ENCODE measurements at places on chromosomes 1 and 21.
A peak's percentile ranks its signal among the peaks of the same experiment; 100 is the strongest.

GRCh38 chr1:157144509-157144908, 6.3 kb upstream of the ETV3 start:
- no peak for DNase-seq

DNA sequence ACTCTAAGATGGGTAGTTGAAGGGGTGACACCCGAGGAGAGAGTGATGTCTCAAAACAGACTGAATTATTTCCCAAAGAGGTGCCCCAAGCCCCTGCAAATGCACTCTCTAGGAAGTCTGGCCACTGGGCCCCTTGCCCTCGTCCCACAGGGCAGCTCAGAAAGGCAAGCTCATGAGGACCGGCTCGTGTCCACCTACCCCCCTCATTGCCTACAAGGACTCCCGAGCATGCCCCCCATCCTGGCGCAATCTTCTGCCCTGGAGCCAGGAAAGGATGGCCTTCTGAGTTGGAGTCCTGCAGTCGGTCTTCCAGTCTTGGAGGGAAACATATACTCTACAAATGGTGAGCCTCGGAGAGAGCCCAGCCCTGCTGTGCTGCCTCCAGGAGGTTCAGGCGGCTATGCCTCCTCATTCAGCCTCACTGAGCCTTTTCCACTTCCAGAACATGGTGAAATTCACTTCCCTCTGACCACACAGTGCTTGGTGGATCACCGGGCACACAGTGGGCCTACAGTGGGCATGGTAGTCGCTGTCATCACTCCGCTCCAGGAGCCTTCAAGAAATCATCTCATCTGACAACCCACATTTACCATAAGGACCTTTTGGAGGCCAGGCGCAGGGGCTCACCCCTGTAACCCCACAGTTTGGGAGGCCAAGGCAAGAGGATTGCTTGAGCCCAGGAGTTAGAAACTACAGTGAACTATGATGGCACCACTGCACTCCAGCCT, 5.8 kb upstream of the WNT3A start:
- DNase-seq = no peak

GRCh38 chr21:31078796-31079195, 40.5 kb upstream of the KRTAP19-8 start:
- DNase-seq = no peak

- peak; percentile 3 for DNase-seq
Measured at GRCh38 chr1:160251687-160252526, 10.4 kb downstream of the DCAF8 start.

- DNase-seq = no peak
Measured at GRCh38 chr1:172976222-172977041, 74.3 kb downstream of the TNFSF18 start.

DNA sequence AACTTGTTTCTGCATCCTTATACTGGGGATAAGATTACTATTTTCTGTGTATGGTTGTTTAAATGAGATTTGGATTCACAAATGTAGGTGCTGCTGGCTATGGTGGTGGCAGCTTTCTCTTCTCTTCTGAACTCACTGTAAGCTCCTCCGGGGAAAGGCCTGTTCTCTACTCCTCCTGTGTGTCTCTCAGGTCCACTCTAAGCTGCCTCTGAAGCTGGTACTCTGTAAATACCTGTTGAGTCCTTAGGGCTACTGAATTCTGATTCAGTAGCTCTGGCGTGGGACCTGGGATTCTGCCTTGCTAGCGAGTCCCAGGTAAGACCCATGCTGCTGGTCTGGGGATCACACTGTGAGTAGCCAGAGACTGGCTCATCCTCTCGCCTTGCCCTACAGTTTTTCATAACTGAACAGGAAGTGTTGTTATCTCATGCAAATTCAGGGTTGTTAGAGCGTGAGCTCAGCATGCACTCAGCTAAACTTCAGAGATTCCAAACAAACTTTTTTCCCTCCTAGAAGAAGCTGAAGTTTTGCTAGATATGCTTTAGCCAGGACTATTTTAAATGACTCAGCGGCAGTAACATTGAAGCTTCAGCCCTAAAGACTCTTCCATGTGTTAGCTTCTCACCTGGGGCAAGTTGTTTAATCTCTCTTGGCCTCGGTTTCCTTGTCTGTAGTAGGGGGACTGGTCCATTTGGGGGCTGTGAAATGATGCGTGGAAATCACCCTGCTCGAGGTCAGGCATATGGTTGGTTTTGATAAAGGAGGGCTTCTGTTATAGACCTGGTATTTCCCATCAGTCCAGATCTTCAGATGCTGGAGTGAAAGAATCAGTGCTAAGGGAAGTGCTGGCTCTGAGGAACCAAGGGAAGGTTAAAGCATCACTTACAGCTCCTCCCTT, 271.5 kb upstream of the TMEM51 start:
- DNase-seq = no peak

DNA sequence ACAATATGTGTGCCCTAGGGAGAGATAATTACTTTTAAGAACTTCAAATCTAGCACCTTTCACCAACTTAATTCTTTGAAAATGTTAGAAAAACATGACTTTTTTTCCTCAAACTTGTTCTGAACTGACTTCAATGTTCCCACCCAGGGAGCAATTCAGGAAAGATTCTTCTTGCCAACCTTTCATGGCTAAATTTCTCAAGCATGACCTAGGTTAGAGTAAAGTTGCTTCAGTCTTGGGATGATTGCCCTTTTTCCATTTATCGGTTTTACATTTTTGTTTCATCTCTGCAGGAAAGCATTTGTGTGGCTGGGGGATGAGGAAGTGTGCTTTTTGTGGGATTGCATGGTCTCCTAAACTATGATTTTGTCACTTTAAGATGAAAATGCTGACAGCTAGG, 647.7 kb downstream of the LTN1 start:
- no peak for DNase-seq

- no peak for DNase-seq
Measured at GRCh38 chr1:66947267-66947666, 22.5 kb downstream of the MIER1 start.

DNA sequence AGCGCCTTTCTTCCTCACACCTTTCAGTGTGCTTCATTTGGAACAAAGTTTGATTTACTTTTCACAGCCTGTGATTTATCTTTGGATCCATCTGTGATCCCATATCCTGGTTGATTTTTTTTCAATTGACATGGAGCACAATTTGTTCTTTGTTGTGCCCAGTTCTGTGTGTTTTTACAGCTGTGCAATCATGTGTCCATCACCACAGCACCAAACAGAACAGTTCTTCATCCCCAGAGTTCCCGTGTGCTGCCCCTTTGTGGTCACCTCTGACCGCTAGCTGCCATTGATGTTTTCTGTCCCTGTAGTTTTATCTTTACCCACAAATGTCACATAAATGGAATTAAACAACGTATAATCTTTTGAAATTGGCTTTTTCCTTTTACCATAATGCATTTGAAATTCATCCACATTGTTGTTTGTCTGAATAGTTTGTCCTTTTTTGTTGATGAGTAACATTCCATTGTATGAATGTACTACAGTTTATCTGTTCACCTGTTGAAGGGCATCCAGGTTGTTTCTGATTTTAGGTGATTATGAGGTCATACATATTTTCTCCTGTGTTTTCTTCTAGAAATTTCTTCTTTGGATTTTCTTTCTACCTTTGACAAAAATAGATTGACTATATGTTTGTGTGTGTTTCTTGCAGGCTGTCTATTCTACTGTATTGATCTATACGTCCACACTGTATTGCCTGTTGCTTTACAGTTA, 17.4 kb downstream of the MIGA1 start:
- no peak for DNase-seq

DNA sequence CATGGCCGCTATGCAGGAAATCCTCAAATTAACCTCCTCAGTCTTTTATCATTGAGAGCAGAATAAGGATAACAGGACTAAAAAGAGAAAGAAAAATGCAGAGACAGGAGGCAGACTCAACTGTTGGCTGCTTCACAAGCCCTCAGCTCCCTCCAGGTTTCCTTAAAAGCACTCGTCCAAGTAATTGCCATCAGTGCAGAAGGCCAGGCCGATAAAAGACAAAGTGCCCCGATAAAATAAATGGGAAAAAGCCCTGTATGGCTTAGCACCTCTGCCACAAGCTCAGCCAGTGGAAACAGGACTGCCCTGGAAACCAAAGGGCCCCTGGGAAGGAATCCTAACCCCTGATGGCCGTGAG, 8.1 kb downstream of the S100A6 start:
- no peak for DNase-seq

DNA sequence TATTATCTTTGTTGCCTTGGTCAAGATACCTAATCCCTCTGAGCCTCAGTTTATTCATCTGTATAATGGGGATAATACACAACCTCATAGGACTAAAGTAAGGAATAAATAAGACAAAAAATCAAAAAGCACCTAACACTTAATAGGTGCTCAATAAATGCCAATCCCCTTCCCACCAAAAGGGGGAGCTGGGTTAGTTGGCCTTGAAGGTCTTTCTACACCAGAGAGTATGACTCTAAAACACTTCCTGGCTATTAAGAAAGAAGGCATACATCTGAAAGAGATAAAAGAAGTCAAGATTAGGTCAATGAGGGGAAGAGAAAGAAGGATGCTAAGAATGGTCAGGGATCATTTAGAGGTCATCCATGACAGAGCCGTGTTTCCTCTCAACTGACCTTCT, 11.1 kb downstream of the VSIG8 start:
- no peak for DNase-seq

DNA sequence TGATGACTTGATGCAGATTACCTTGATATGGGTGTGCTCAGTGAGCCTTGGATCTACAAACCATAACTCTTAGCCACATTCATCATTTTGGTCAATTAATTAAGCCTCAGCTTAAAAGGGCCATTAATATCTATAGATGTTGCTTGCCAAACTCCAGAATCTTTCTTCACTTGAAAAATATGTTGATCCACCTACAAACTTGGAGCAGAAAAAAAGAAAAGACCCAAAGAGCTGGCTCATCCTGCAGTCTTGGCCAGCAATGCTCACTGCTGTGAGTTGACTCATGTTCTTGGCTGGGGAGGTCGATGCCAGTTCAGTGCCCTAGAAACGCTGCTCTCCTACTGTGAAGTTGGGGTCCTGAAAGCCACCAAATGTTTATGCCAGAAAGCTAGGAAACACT, 75.4 kb downstream of the DPT start:
- no peak for DNase-seq

DNA sequence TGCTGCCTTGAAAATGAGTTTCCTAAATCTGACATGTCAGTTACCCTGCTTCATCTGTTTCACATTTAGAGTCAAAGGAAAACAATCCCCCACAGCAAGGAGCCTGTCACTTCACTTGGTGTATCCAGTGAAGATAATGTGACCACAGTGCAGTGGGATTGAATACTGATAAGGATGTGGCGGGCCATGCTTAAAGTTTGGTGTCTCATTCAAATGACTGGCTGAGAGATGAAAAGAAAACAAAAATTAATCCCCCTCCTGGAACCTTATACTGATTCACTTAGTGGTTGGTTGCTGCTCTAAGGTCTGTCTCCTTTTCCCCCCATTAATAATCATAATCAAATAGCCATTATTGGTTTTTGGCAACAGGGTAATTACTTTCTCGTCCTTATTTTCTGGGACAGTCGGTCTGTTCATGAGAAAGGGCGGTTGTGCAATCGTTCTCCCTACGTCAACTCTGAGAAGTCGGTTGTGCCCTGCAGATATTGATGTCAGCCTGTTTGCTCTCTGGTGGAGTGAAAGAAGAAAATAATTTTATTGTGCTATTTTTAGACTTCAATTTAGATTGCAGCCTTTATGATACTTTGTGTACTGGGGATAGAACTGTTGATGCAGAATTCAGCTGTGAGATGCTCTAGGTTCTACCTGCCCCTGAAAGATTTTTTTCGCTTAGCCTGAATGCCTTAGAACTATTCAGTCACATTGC, 360.2 kb downstream of the DISC1 start:
- no peak for DNase-seq

DNA sequence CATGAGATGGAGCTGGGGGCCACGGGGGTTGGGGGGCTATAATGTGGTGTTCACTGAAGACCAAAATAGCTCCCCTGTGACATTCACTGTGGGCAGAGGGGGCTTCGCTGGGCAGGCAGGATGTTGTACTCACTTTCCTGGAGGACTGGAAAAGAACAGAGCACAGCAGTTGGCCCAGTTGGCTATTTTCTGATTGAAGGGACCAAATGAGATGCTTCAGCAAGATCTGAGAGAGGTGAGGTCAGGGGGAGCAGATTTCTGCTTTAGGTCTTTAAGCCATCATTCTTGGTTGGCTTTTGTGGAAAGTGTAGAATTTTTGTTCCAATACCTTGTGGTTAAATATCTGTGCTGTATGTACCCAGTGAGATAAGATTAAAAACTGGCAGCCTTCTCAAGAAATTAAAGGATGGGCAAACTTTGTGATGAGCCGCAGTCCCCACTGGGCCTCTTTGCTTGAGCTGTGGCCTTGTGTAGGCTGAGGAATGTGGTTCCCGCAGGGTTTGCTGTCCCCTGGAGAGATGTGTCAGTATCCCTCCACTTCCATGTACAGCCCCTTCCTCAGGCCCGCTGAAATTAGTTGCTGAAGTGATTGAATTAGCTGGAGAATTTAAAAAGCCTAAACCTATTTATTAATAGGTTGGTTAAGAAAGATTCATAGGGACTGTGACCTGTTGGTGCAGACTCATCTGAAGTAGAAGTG, 80.7 kb downstream of the ATP5PO start:
- DNase-seq = no peak

DNA sequence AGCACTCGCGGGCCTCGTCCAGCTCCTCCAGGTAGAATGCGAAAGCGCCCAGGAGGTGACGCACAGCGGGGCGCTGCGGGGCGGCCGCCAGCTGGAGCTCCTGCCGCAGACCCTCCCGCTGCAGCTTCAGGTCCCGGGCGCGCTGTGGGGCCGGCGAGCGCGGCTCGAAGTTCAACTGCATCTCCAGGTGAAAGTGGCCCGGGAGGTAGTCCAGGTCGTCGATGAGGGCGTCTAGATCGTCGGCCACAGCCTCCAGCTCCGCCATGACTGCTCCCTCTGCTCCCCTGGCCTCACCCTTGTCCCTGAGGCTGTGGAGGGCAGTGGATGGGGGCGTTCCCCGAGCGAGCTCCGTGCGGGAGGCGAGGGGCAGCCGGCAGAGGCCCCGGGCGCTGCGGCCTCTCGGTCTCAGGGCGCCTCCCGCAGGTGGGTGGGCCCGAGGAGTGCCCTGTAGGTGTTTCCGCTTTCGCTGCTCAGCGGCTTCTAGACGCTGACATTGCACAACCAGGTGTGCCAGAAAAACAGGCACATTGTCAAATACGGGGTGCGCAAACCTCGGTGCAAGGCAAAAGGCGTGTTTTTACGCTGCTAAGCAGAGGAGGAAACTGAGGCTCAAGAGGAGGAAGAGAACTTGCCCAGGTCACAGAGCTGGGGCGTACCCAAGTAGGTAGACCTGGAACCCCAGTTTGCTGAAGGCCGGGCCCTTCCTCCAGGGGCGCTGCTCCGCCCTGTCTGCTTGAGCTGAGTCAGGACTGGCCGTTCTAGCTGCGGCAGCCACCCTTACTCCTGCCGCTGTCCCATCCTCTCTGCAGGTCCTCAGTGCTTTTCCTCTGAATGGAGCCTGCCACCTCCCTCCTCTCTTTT, at the start of gene TTC22:
Gene TTC22, minus strand, starts transcription at position 425 of the 861 bp plus-strand sequence. Its CDS starts 160 bp downstream, at position 265.
- DNase-seq = peak; percentile 66

DNA sequence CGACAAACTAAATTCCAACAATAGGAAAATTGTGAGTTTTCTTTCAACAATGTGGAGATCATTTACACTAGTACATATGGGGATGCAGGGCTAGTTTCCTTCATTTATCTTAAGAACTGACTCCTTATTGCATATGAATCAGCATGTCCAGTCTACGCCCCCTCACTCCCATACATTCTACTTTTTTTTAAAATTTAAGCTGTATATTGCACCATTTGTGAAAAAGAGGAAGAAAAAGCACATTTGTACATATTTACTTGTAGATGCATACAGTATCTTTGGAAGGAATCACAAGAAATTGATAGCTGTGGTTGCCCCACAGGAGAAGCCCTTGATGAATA, 15.9 kb downstream of the VPS26C start:
- no peak for DNase-seq

All from activated naive CD4-positive, alpha-beta T cell (primary cell).